Uterus (tissue), 4 donors: ENCODE measurements at places on chromosomes 7 and 10. TPM values are rescaled to one million over a fixed set of nuclear protein-coding genes. Genes with fewer than 3 reads are reported as not detected.

Gene MINPP1
- total RNA-seq: 24.4 TPM

Gene ICA1
- total RNA-seq: 3.5 TPM

DNA sequence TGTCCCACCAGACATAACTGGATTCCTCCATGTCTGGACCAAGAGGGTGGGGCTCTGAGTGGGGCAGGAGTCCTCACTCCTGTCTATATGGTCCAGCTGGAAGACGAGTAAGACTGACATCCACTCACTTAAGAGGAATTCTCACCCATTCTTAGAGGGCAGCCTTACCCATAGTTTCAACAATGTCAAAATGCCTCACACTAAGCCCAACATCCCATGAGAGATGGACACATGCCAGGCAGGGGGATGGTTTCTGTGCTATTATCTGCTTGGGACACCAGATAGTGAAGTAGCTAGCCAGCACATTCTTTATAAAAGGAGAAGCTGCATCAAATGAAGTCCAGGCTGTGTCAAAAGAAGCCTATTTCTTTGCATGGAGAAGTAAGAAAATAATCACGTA lies 4.7 kb upstream of the LANCL2 start:
- DNase-seq: no peak

GRCh38 chr7:134995239-134996096 lies 9.2 kb downstream of the AGBL3 start:
- DNase-seq: no peak

GRCh38 chr10:7423521-7423920 lies 12.7 kb upstream of the SFMBT2 start:
- no peak for DNase-seq

GRCh38 chr7:133003052-133003910 lies 78.6 kb downstream of the CHCHD3 start:
- no peak for DNase-seq

- DNase-seq: no peak
Measured at GRCh38 chr7:31487071-31487470, 26.8 kb upstream of the ITPRID1 start.

DNA sequence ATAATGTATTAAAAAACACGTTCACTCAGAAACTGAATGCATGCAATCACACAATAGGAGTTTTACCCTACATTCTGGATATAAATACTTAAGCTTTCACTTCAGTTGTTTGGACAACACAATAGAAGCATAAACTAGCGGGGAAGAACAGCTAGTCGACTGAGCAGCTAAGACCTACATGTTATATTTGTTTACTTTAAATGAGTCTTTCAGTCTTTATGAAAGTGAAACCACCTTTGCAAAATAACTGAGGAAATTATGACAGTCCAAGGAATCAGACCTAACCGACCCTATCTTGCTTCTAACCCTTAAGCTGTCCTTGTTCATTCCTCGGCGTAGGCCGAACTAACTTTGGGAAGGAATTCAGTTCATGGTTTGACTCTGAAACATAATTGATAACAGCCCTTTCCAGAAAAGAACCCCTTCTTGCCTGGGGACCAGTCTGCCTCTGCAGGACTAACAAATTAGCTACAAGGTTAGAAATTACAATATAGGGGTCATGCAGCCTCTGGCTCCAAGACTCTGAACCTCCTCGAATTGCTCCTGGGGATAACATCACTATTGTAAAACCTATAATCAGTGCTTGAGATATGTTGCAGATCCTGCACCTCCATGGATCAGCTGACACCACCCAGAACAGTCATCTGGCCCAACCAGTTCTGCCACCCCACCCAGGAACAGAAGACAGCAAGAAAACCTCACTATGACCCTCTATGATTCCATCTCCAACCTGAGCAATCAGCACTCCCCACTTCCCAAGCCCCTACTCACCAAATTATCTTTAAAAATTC lies 185.1 kb upstream of the KLF6 start:
- no peak for DNase-seq

DNA sequence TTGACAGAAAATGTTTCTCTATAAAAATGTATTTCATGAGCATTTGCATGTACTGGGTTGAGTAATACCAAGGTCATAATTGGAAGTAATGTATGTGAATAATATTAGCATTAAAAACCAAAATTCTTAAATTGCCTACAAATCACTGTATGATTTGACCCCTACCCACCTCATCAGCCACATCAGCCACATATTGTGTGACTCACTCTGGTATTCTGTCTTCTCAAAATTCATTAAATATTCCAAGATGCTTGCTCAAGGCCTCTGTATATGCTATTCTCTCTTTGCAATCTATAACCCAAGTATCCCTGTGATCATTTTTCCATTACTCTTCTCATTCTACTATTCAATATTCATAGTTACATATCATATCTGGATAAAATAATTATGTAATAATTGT lies 21.4 kb downstream of the POT1 start:
- DNase-seq: no peak

- peak; percentile 95 for DNase-seq
Measured at GRCh38 chr10:31031558-31032257, at the start of gene ZNF438. TSS of gene ZNF438 (minus strand) at chr10:31031865. CDS start at chr10:30877034, 154,831 bp downstream.

GRCh38 chr7:151453326-151453791 lies 13.4 kb upstream of the CRYGN start:
- DNase-seq: no peak

GRCh38 chr10:77436257-77436975 lies 201.2 kb downstream of the KCNMA1 start:
- no peak for DNase-seq

- peak; percentile 86 for DNase-seq
Measured at GRCh38 chr10:77104459-77104980, 533.1 kb downstream of the KCNMA1 start.
